ENCODE measurements at places on chromosomes 3 and 15.

DNA sequence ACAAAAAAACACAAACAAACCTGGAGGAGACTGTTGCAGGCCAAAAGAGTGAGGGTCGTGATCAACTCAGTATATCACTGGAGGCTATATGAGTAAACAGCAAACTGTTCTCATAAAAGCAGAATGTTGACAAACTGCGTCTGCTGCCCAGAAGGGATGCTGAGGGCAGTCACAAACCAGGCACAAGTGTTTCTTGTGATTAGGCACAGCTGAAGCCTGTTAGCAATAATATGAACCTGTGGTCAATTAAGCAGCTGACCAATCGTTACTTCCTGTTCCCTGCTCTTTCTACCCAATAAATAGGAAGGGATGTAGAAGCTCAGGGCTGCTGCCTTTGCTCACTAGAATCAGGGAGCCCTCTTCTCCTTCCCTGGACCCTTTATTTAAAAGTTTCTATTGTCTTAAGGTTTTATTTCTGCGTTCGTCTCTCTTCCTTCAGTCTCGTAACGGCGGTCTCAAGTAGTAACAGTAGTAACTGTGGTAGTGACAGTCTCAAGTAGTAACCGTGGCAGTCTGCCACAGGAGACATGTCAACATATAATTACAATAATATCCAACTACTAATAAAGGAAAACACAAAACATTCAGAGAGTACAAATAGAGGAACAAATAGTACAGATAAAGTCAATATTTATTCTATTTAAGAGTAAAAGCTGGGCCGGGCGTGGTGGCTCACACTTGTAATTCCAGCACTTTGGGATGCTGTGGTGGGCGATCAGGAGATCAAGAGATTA lies 698.4 kb upstream of the CCDC54 start:
- DNase-seq = no peak

GRCh38 chr15:38671675-38672254 lies 107.2 kb upstream of the RASGRP1 start:
- no peak for DNase-seq

GRCh38 chr15:94503293-94503692 lies 271.9 kb downstream of the MCTP2 start:
- no peak for DNase-seq

GRCh38 chr3:67853520-67853919 lies 199.1 kb upstream of the SUCLG2 start:
- DNase-seq = no peak

DNA sequence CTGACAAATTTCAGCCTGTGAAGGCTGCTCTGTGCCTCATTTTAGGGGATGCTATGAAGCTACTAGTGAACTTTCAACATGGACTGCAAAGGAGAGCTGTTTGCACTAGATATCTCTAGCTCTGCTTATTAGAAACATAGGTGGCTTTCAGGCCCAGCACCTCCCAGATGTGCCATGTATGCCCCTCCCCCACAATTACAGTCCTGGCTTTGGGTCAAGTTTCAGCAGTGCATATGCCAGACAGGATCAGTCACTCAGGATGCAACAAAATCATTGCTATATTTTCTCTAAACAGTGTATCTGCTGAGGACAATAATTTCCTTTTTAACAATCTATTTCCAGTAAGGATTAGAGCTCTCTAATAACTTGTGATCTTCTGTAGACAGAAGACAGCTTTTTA lies 178.8 kb upstream of the STAC start:
- no peak for DNase-seq

GRCh38 chr3:190983875-190984274 lies 121.4 kb upstream of the GMNC start:
- no peak for DNase-seq

GRCh38 chr15:25830844-25831451 lies 32.2 kb downstream of the ATP10A start:
- no peak for DNase-seq

GRCh38 chr3:167361306-167361705 lies 18.8 kb downstream of the ZBBX start:
- DNase-seq = no peak

DNA sequence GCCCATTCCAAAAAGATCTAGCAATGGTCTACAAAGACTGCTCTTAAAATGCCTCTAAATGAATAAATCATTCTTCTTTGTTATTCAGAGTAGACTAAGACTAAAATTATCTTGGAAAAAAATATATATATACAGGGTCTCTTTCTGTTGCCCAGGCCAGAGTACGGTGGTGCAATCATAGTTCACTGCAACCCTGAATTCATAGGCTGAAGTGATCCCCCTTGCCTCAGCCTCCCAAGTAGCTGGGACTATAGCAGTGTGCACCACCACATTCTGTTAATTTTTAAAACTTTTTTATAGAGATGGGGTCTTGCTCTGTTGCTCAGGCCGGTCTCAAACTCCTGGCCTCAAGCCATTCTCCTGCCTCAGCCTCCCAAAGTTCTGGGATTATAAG lies 18.7 kb downstream of the WWTR1 start:
- DNase-seq = no peak

- no peak for DNase-seq
These were observed 1.5 kb upstream of the FBXO22 start for GRCh38 chr15:75902129-75902557.

GRCh38 chr3:49124991-49125670 lies 4.5 kb upstream of the USP19 start:
- DNase-seq = no peak

DNA sequence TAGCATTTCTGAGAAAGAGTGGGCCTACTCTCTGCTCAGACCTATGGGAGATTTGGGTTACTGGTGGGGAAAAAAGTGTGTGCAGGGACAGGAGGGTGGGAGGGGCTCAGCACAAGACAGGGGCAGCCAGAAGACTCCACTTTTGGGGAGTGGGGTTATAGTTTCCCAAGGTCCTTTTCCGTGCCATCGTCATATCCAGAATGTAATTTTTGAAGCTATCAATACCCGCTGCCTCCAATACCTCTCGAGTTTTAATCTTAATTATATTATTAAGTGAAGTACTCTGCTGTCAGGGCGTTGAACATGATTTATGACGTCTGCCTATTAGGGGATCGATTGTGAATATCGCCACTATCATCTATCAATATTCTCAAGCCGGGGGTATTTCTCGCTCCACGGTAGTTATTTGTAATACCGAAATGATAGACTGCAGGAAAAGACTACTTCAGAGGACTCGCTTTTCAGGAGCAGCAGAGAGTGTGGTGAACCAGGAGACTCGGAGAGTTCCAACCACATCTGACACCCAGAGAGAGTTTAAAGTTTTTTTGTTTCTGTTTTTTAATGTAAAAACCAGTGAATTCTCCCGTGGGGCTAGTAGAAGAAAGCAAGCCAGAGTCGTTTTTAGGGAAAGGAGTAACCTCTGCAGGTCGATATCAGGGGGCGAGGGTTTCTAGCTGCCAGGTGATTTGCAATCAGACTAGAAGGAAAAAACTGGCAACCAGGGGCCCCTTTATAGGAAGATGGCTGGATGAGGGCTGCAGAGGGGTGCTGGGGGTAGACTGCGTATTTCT lies 20.6 kb downstream of the NR2F2 start:
- no peak for DNase-seq

DNA sequence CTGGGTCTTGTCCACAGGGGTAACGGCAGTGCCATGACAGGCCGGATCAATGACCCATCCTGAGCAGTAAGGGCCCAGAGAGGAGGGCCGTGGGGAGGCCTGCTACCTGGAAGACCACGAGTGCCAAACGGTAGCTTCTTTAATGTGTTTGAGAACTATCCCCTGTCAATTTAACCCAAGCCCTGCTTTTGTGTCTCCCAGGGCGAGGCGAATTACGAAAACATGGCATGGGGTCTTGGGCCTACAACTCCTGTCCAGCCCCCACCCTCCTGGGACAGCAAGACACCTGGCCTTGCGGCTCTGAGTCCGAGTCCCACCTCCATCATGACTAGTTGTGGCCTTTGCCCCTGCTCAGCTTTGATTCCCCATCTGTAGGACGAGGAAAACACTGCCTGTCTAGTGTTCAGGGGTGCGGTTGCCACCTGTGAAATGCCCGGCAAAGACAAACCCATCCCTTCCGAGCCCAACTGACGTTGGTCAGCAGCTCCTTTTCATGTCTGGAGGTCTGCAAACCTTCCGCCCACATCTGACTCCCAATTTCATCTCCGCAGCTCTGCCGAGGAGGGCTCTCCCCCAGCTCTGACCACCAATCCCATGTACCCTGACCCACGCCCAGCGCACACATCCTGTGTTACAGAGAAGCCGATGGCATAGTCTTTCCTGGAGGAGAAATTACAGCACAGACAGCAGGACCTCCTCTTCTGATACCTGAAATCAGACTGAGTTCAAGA lies 28.9 kb upstream of the SNRPA1 start:
- no peak for DNase-seq

DNA sequence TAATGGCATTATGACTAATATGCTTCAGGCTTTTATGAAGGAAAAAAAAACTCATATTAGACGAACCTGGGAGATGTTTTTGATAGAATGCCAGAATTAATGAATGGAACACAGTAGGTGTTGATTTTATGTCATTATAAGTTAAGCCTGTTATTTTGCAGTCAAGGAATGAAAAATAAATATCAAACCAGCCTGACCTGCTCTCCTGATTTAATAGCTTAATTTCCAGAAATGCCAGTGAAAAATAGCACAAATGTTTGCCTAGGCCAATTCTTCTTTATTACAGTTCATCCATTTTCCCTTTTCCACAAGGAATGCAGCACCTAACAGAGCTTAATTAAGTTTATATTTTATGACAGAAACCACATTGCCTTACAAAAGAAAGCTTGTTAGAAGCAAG lies 292.0 kb downstream of the TBL1XR1 start:
- DNase-seq = no peak

DNA sequence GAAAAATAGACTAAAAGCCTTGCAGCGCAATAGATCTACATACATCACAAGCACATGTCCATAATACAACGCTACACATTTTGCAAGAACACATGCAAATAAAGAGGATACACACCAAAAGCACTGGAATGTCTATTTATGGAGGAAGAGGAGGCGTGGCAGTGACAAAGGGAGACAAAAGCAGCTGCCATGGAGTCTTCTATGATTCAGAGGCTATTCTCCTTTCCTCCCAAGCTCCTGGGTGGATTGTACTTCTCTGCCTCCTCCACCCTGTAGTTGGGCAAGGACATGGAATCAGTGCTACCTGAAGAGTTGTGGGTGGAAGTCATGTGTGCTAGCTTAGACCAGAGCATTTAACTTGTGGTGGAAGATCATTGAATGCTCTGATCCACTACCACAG lies 57.9 kb upstream of the ABHD2 start:
- DNase-seq = no peak

DNA sequence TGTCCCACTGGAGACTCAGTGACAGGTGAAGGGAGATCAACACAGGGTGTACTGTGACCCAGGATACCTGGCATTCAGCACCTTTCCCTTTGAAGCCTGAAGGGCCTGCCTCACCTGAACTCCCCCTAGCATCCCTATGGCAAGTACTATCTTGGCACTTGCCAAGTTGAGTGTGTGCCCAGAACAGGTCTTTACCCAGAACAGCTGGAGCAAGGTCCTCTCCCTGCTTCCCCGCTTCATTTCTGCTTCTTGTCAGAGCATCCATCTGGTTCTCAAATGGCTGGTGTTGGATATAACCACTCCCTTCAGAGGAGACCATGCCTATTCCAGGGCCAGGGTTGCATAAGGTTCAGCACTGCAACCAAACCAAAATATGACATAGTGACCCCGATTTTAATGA lies 73.0 kb downstream of the FAM43A start:
- no peak for DNase-seq

- DNase-seq = no peak
These were observed 207.9 kb downstream of the LPP start for GRCh38 chr3:188361888-188362287.

- DNase-seq = no peak
These were observed 76.6 kb downstream of the SRGAP3 start for GRCh38 chr3:9172851-9173321.

- DNase-seq = no peak
These were observed 268.0 kb downstream of the SUCLG2 start for GRCh38 chr3:67386451-67386850.

- DNase-seq = no peak
These were observed 1.6 kb upstream of the VILL start for GRCh38 chr3:37988931-37989525.

- no peak for DNase-seq
These were observed 7.4 kb downstream of the SLC38A3 start for GRCh38 chr3:50212502-50212901.

- no peak for DNase-seq
These were observed 456.3 kb downstream of the GABRG3 start for GRCh38 chr15:27427276-27427675.
